Effector CD4-positive, alpha-beta T cell (primary cell): ENCODE measurements at places on chromosomes 3 and 15.
A peak's percentile ranks its signal among the peaks of the same experiment; 100 is the strongest.

DNA sequence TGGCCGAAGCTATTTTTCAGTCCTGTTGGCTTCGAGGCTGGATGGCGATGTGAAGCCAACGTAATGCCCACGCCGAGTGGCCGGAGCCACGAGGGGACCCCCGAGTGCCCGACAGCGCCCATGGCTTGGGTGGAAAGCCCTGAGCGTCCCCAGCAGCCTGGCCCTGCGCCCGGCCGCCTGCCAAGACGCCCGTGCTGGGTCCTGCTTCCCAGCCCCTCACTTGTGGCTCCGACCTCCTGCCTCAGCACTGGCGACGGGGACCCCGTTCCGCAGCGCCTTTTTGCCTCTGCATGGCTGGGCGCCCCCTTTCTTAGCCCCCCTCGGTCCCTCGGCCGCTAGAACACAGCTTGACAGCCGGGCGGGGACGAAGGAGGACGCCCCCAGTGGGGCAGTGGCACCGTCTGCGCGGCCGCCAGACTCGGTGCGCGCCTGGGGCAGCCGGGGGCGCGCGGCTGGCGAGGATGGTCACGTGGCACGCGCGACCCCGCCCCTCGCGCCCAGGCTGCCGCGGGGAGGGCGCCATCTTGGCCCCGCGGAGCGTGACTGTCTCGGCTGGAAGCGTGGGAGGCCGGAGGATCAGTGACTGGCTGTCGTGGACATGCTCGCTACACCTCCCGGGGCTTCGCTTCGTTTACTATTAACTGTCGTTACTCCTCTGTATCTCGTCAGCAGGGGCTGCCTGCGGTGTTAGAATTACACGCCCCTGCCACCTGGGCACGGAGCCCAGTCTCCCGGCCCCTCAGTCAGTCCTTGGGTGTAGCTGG lies 626 bp upstream of the GPR176 start:
- peak; percentile 63 for DNase-seq

DNA sequence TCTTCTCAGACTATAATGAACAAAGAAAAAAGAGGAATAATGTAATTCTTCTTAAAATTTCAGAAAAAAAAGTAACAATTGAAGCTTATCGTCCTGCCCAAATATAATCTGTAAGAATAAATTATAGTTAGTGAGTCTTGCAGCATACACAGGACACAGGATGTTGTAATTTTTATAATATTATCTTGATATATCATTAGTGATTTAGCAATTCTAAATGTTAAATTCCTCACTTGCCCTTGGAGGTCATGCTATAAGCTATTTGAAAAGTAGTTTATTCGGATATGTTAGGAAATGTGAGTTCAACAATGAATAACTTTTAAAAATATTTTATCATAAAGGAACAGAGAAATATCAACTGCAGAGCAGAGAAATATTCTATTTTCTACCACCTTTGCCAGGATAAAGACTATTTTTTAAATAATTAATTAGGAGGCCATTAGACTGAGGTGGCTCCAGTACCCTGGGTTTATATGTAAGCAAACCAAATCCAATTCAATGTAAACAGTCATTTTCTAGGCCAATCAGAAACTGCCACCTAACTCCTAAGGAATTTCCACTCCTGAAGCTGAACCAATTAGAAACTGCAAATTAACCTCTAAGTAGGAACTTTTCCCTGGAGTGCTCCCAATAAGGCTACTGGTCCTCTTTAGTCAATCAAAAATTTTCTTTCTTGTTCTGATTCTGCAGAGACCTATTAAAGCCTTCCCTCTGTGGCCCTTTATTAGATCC lies 1109.3 kb downstream of the ROBO2 start:
- DNase-seq, result no peak

GRCh38 chr3:37993067-37993455 lies 2.5 kb downstream of the VILL start:
- DNase-seq, result no peak

- no peak for DNase-seq
Observed at GRCh38 chr3:152100491-152101132, 168.1 kb upstream of the MBNL1 start.

DNA sequence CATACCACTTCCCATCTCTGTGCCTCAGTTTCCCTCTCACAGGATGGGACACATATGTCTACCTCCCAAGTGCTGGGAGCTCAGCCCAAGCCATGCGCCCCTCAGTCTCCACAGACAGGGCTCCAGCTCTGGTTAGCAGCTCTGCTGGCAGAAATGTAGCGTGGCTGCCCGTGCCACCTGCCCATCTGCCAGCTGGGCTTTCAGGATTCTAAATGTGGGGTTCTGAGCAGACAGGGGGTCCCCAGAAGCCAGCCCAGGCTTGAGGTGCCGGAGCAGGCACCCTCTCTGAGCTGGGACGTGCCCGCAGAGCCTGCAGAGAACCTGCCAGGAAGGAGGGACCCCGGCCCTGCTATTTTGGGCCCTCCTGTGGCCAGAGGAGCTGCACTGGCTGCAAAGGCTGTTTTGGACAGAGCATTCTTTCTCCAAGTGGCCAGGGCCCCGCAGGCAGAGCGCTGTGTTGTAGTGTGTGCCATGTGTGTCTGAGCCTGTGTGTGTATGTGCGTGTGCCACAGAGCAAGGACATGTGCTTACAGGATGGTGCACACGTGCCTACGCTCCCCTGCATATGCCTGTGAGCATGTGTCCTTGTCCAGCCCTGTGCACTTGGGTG lies 31.7 kb downstream of the PSTPIP1 start:
- DNase-seq, result no peak

DNA sequence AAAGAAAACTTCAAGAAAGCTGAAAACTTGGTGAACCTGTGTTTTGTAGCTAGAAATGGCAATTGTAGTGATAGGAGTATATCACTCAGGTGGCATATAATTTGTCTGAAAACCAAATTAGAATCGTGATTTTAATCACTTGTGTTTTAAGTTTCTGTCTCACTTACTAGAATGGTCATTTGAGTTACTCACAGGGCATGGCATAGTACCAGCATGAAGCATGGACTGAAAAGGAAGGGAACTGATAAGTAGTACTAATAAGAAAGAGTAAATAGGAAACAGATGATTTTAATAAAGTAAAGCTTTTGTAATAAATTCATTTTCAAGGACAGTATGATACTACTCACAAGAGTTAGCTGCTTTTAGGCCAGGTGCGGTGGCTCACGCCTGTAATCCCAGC lies 22.1 kb downstream of the OSBPL11 start:
- DNase-seq, result no peak

DNA sequence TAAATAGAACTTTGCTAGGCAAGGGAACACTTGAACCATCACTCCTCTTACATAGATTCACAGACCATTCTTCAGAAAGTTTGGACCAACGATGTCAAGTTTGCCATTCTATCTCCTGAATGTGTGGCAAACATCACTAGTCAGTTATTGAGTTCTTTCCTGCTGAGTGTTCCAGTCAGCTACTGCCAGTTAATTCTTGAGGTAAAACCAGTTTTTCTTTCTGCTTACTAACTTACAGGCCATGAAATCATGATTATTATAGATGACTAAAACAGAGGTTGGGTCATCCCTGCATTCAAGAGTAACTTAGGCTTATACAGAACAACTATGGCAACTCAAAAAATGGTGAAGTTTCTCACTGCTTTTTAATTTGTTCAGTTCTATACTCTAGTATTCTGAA lies 88.2 kb downstream of the AP4E1 start:
- no peak for DNase-seq

DNA sequence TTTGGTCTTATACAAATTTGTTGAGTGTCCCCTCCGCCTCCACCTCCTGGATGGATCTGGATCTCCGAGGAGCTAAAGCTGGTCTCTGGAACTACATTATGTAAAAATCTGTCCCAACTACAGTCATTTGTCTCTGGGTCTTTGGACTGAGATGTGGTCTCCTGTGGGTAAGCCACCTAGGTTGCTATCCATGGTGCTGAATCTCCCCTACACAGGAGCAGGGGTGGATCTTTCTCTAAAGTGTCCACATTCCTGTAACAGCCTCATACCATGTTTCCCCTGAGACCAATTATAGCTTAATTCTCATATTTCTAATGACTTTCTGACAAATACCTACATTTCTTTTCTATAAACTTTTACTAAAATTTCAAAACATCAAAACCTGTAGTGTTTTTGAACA lies 625.8 kb downstream of the TAFA4 start:
- DNase-seq, result peak; percentile 1

DNA sequence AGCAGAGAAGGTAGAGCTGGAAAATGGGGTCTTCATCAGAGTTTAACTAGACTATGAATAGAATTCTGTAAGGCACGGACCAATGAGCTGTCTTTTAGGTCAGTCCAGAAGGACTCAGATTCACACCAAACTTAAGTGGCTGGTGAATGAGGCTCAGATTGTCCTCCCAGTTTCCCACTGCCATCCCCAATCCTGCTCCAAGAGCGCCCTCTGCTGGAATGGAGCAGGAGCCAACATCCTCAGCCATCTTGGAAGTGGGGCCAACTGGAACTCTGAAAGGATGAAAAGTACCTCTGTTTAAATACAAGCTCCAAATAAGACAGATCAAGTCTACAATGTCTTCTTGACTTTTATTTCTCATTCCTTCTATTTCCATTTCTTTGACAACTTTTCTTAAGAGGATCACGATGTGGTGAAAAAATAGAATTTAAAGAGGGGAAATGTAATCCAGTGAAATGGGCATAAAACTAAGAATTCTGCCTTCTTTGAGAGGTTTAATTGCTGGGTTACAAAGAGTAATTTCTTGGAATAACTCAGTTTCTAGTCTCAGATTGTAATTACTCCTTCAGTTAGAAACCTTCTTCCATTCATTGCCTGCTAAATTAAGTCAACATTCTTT lies 217.1 kb upstream of the TPRG1 start:
- DNase-seq, result peak; percentile 58

- DNase-seq, result no peak
Observed at GRCh38 chr15:37061996-37062395, 38.4 kb downstream of the MEIS2 start.

DNA sequence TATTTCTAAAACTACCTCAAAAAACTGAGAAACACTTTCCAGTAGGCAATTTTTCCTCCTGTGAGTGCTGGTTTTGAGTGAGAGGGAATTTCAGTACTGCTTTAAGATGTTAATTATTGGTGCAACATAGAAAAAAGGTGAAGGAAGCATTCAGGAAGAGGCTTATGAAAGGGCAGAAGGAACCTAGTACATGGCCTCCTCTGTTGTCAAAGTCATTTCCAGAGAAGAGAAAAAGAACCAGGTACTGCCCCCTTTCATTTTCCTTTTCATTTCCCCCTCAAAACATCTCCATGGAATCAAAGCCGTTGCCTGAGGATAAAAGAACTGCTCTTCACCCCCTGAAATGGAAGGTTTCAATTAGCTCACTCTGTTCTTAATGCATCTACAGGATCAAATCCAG lies 19.8 kb downstream of the RARRES1 start:
- DNase-seq, result no peak

DNA sequence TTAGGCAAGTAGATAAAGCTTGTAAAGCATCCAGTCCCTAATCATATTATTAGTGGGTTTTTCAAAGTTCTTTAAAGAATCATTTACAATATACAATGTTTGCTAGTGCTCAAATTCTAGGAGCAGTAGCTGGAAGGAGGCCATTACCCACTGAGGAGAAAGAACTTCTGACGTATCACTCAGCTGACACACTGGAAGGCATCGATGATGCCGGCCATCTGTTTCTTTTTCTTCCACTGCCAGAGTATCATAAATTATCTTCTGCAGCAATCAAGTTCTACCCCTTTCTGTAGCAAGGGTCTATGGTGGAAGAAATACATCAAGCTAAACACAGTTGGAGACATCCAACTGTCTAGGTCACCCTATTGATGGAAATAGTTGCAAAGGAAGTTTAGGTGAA lies 243.2 kb upstream of the LRRN1 start:
- no peak for DNase-seq

DNA sequence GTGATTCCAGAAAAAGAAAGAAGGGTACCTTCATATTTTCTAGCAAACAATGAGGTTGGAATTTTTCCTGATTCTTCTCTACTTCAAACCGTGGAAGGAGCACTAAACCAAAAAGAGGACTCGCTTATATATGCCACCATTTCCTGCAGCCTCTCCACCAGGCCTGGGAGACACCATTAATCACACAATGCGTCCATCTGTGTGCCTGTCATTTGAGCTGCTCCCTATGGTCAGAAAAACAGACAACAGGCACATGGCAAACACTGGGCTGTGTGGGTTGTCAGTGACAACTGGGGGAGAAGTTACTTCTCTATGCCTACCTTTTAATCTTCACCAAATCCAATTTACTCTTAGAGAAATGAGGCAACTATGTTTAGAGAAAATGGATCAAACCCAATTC lies 71.9 kb downstream of the NR2F2 start:
- no peak for DNase-seq

- DNase-seq, result no peak
Observed at GRCh38 chr3:84439476-84439875, 519.3 kb upstream of the CADM2 start.

- DNase-seq, result no peak
Observed at GRCh38 chr15:67678993-67679392, 136.5 kb downstream of the MAP2K5 start.

- no peak for DNase-seq
Observed at GRCh38 chr3:98599647-98600411, 6.4 kb upstream of the CPOX start.

GRCh38 chr3:153626158-153626557 lies 464.1 kb downstream of the RAP2B start:
- DNase-seq, result no peak
